ENCODE measurements at places on chromosomes 7 and 10.
A peak's percentile ranks its signal among the peaks of the same experiment; 100 is the strongest.

DNA sequence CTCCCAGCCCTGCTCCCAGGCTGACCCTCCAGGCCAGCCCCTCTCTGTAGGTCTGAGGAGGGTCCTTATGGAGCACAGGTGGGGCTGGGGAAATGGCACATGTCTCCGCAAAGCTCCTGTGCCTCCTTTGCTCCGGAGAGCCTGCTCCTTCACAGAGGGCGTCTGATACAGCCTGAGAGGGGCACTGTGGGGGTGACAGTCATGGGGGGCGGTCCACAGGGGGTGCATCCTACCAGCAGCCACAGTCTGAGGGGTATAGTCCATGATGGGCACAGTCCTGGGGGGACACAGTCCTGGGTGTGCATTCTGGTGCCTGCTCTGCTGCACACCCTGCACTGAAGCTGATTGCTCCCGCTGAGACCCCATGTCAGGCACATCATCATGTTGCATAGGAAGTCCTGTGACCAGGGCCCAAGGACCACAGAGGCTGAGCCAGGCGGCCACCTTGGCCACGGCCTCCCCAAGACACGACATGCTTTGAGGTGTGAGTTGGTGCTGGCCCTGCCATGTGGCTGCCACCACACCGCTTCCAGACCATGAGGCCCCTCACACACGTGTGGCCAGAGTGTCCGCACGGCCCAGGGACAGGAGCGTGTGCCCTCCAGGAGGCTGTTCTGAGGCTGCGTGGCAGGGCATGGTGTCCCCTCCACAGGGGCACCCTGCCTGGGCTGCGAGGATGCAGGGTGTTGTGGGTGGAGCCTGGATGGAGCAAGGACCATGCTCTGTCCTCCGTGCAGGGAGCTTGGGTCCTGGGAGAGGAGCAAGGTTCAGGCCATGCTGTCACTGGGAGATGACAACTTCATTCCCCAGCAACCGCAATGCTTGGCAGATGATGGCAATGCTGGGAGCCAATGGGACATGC, 59.2 kb downstream of the PWWP2B start:
- DNase-seq, result peak; percentile 44

DNA sequence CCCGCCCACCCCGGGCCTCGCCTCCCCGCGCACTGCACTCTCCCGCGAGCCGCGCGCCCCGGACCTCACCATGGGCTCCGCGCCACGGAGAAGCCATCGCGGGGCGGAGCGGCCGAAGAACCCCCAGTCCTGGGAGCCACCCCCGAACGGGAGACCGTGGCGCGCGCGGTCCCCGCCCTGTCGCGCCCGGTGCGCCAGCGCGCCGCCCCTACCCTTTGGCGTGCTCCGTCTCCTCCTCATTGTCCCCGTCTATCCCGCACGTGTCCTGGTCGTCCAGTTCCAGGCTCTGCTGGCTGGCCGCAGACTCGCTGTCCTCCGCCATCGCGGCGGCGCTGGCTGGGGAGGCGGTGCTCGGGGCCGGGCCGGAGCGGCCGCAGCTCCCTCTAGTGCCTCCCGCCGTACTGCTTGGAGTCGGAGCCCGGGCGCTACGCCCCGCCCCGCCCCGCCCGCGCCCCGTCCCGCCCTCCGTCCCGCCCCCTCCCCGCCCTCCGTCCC, at the start of gene NMT2:
Gene NMT2 (minus strand): TSS at position 403 of the 495 bp plus-strand sequence. CDS start 81 bp downstream, at position 322.
- peak; percentile 90 for DNase-seq

- DNase-seq, result peak; percentile 58
Measured at GRCh38 chr10:46556515-46557318, at the start of gene GPRIN2. GPRIN2 (minus strand) TSS chr10:46556658; CDS start chr10:46550736, 5,922 bp downstream.

DNA sequence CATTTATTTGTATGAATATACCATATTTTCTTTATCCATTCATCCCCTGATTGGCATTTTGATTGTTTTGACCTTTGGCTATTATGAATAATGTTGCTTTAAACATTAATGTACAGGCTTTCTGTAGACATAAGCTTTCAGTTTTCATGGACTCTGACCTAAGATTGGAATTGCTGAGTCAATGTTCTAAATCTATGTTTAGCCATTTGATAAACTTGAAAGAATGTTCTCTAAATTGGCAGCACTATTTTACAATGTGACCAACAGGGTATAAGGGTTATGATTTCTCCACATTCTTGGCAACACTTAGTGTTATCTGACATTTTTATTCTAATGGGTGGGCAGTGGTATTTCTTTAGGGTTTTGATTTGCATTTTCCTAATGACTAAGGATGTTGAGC, 229.7 kb upstream of the ETV1 start:
- DNase-seq, result no peak

DNA sequence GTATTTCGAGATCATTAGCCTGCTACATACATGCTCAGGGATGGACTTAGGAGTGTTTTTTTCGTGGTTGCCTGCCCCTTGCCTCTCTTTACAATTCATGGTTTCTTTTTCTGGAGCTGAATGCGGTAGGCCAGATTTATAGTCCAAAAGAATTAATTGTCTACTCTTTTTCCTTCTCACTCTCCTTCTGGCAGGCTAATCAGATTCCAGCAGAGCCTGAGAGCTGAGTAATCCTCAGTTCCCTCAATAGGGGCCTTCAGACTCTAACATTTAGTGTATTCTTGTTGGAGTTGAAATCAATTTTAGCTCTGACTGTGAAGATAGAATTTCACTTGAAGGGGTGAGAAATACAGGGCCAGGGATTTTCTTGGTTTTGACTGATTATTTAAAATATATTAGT, 16.4 kb downstream of the SORCS3 start:
- no peak for DNase-seq

DNA sequence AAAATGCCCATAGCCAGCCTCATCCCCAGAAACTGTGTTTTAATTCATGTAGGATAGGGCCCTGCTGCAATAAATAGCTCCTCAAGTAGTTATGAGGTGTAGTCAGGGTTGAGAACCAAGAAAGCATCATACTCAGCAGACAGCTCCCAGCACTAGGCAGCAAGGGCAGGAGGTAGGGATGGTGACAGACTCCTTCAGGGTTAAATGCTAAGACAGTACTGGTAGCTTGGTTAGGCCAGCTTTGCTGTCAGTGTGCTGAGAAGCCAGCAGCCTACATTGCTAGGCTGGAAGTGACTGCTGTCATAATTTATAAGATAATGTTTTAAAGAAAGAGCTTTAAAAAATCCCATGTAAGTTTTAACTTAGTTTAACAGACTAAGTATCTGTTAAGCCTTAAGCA, 113.9 kb upstream of the IMMP2L start:
- no peak for DNase-seq

GRCh38 chr10:74419491-74419951, 268.5 kb downstream of the ADK start:
- no peak for DNase-seq

- DNase-seq, result no peak
Measured at GRCh38 chr7:101924171-101924570, 106.7 kb downstream of the CUX1 start.

DNA sequence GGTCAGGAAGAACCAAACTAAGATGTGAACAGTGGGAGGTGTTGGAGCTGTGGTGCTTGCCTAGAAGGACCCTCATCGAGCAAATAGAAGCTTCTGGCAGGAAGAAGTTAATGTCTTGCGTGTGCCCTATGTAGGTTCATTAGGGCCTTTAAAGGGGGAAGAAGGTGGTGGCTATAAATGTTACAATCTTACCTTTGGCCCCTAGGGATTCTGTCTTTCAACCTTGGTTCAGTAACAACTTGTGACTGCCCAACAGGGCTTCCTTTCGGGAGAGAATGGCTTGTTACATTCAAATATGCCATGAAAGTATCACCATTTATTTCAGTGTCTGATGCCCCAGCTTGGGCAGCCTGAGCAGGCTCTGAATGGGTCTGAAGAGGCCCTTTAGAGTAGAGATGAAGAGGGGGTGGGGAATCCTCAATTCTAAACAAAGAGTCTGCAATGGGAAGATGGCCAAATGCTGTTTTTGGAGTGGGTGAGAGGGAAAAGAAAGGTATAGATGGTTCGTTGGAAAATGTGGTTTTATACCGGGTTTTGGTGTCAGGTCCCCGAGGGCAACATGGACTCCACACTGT, 108.0 kb downstream of the TCF7L2 start:
- DNase-seq, result no peak

- no peak for DNase-seq
Measured at GRCh38 chr10:79042639-79043411, 25.9 kb upstream of the ZMIZ1 start.

DNA sequence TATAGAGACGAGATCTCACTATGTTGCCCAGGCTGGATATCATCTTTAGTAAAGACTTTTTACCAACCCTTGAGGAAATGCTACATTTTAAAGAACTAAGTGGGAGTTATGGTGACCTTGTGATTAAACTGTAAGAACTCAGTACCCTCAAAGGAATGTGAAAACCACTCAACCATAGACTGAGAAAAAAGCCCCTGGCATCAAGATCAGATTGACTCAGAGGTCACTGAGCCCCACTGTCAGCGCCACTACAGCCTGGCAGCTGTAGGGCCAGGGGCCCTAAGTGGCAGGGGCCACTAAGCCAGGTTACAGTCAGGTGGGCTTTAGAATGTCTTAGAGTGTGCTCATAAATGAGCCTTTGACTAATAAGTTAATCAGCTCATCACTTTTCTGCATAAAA, 55.9 kb downstream of the APBB1IP start:
- no peak for DNase-seq

GRCh38 chr7:35485436-35485835, 209.5 kb downstream of the HERPUD2 start:
- DNase-seq, result no peak

- DNase-seq, result no peak
Measured at GRCh38 chr10:26721561-26721960, 24.1 kb downstream of the PDSS1 start.

GRCh38 chr10:482051-482501, 207.4 kb downstream of the DIP2C start:
- no peak for DNase-seq

DNA sequence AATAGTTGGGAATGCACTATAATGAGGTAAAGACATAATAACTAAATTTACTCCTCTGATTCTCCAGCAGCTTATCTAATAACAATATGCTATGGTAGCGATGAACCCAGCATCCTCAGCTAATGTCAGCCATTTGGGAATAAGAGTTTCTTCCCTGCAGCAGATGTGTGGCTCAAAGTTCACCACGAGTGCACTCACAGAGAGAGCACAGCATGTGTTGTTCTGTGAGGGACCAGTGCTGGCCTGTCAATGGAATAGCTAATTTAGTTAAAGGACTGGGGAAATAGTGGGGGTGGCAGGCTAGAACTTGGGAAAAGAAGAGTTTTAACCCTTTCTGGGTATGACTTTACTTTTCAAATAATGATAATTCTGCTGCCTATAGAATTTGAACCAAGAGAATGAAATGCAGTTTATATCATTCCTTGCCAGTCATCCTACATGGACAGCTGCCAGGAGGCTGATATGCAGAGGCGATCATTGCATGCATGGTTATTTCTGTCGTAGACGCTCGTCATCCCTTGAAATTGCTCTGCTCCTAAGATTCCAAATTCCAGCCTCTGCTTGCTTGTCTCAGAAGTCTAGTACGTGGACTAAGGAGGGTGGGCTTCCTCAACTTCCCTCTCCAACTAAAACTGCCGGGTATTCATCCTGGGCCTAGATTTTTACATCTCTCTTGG, 355.6 kb downstream of the RNLS start:
- DNase-seq, result peak; percentile 65

GRCh38 chr10:89471110-89471809, 56.9 kb downstream of the IFIT5 start:
- DNase-seq, result no peak

GRCh38 chr10:43204943-43205671, 61.8 kb downstream of the RASGEF1A start:
- peak; percentile 72 for DNase-seq

DNA sequence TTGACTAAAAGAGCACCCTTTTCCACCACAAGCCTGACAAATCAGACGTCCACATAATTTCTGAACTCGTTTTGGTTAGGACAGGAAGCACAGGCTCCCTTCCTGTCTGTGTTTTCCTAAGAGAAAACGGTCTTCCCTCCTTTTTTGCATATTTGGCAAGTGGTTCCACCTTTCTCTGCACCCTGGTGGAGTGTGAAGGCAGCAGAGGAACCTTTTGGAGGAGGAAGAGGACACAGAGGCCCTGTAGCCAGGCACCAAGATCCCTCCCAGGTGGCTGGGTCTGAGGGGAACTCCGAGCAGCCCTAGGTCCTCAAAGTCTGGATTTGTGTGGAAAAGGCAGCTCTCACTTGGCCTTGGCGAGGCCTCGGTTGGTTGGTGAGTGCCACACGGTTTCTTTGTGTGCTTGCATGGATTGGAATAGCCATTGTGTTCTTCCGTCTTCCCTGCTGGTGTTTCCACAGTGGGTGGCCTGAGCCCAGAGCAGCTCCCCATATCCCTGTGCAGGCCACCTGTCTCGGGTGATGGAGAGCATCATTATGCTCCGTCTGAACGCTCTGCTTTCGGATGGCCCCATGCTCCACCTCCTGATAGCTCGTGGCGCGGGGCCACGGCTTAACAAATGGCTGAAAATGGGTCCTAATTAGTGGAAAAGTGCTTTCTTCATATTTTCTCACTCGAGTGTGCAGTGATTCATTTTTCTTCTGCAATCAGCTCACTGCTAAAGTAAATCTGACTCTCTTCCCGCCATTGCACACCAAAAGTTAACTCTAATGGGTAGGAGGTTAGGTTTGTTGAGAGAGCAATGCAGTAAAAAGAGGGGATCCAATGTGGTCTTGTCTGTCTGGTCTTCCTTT, 4.2 kb downstream of the IKZF1 start:
- DNase-seq, result no peak

DNA sequence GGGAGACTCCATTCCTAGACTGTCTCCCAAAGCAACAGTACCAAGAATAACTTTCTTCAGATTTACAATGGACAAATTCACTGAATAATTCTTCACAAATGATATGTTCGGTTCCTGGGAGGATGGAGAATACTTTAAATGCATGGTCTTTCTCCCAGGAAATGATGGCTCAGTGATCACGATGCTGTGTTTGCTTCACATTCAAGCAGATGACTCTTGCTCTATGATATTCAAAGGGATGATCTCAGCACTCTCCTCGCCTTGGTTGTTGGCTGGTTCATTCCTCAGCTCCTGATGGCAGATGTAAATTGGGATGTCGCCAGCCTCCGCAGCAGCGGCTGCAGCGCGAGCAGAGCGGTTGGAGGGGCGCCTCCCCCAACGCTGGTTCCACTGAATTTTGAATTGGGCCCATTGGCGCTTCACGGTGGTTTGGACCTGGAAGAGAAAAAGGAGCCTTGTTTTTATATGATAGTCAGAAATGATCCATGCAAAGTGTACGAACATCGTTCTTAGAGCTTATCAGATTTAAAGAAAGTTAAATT, 148.3 kb downstream of the CALCR start:
- no peak for DNase-seq

DNA sequence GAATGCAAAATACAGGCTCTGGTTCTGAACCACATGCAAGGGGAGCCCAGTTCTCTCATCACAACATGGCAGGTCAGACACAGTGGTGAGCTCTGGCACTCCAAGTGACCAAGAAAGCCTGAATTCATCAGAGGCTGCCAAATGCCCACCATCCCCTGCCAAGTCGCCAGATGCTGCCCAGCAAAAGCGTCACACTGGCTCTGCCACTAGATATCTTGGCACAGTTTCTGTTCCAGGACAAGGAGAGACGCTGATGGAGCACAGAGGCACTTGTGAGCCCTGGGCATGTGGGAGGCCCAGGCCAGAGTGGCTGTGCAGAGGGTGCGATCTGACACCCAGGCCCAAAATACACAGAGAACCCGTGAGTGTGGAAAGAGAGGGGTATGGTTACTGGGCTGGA, 57.8 kb downstream of the GAD2 start:
- DNase-seq, result no peak

- DNase-seq, result no peak
Measured at GRCh38 chr10:23818484-23818883, 379.6 kb downstream of the OTUD1 start.

Measured in right cardiac atrium (tissue), 5 donors.